ENCODE measurements at places on chromosomes 3 and 15. TPM values are rescaled to one million over a fixed set of nuclear protein-coding genes. Genes with fewer than 3 reads are reported as not detected.

Gene POLG
- total RNA-seq = 53.4 TPM

Gene MOBP
- 0.10 TPM for total RNA-seq

Gene MAPK6
- total RNA-seq = 108 TPM

Gene AGBL1
- not detected for total RNA-seq

Gene GNAT1
- total RNA-seq = not detected

Gene DOCK3
- total RNA-seq = 4.6 TPM

Gene PRR20G
- not detected for total RNA-seq

Gene TP63
- not detected for total RNA-seq

Gene SEMA5B
- total RNA-seq = 19.9 TPM

All from H1 (cell line).